ENCODE measurements at places on chromosomes 11 and 22.

GRCh38 chr22:42648368-42649245, 585 bp downstream of the CYB5R3 start:
- no peak for DNase-seq

- DNase-seq: no peak
Measured at GRCh38 chr11:108035690-108036089, 27.0 kb downstream of the CUL5 start.

DNA sequence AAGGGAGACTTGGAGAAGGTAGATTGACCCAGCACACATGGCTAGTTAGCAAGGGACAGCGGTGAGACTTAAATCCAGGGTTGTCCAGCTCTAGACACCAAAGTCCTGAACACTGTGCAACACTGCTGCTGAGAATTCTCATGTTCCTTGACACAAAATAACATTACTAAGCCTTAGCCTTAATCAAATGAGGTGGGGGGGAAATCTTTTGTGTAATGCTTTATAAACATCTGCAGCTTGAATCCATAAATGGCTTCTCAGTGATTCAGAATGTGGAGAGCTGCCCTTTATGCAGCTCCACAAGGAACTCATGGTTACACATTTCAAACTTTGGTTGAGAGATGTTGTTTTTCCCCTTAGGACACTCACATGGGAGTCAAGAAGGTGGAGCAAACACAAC, 80.0 kb downstream of the CD44 start:
- no peak for DNase-seq

DNA sequence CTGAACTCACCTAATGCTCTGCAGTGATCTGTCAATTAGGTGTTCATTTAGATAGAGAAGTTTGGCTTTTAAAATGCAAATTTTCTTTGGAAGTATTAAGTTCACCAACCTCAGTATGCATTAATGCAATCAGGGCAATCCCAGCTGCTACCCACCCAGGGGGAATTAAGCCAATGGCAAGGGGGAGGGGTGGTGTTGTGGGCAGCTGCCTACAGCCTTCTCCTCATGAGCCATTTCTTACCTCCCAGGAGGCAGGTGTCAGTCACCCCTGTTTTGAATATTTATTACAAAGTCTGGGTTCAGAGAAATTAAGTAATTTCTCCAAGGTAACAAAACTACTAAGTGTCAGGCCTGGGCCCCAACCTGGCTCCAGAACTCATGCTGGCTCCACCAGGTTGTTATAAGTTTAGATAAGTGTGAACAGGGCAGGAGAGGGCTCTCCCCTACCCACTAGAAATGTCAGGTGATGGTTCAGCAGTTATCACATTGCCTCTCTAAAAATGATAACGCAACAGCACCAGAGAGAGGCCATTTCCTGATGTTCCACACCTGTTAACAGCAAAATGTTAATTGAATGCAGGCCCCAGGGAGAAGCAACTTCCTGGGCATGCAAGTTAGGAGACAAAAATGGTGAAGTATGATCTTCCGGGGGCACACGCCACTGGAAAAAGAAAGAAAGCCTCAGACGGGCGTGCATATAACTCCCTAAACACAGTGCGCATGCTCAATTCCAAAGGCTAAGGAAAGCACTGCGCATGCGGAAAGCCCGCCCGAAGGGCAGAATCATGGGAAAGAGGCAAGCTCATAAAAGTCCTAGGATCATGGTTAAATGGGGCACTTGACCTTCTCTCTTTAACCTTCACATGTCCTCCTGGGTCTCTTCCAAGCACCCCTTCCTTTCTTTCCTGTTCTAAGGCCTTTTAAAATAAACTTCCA, 35.4 kb upstream of the GNAZ start:
- DNase-seq: no peak

DNA sequence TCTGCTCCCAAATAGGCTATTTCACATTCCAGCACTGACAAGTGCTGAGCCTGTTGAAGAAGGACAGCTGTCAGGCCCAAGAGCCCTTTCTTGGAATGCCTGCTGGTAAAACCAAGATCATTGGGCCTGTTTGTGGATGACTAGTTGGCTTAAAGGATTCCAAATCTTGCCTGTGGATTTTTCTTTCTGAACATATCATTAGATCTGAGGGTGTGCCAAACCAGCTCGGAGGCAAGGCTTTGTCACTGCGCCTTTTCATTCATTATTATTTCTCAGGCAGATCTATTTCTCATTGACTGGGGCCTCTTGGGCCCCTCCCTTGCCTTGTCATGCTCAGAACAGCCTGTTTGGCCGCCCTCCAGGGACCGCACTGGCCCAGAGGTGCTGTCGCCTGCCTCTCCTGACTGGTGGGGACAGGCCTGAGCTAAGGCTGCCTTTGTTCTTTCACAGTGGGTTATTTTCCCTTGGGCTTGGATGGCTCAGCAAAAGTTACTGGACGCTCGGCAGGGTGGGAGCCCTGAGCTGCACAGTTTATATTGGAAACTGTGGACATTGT, 222.7 kb upstream of the SESN3 start:
- no peak for DNase-seq

- no peak for DNase-seq
Measured at GRCh38 chr11:8083871-8084281, 2.9 kb downstream of the TUB start.

- no peak for DNase-seq
Measured at GRCh38 chr11:35967042-35967441, 23.2 kb downstream of the LDLRAD3 start.

DNA sequence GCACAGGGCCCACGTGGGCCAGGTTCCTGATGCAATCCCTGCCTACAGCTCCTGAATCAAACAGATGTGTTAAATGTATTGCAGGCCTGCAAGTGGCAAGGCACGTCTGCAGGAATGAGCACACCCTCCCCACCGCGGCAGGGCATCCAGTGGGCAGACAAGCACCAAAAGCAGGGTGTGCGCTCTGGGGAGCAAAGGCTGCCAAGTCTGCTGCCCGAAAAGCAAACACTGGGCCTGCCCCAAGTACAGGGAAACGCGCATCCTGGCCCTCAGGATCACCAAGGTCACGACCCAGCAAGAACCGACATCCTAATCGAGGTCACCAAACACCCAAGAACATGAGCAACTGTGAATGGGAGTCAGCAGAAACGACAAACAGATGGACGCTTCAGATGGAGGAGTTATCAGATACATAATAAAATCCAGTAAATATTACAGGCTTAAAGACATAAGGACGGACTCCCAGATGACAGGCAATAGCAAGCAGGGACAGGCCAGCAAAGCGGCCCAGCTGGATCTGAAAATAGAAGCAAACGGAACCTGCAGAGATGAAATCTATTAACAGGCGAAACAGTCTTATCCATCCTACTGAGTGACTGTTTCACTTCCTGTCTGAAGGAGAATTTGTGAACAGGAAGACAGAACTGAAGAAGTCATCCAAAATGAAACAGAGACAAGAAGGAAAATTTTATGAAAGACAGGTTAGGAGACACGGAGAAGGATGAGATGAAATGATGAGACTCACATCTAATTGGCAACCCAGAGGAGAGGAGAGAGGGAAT, 26.7 kb downstream of the CARS1 start:
- DNase-seq: no peak

DNA sequence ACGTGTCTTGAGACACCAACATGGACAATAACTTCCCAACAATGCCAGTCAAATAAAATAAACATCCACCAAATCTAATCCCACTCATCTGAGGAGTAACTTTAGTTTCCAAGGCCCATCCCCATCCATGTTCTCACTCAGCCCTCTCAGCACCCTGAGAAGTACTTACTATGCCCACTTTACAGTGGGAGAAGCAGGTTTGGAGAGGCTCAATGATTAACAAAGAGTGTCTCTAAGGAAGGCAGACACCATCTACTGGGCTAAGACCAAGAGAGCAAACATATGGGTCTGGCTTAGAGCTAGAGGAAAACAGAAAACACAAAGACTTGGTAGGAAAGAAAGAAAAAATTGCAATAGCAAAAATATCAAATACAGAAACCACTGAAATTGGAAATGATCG, 11.3 kb downstream of the POLDIP3 start:
- DNase-seq: no peak

DNA sequence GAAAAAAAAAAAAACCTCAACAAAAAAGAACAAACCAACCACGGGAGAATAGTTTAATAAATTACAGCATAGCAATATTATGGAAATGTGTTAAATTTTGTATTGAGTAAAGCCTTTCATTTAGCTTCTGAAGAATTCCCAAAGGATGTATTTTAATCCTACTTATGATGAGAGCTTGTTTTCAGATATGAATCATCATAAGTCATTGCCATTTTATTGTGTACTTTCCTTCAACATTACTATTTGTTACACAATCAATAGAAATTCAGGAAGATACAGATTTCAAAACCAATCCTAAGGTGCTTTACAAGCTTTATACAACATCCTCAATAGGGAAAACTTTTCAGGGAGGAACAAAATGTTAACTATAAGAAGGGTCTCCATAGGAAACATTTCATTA, 200.6 kb upstream of the CTSC start:
- no peak for DNase-seq

- no peak for DNase-seq
Measured at GRCh38 chr11:126414615-126415014, 59.1 kb downstream of the ST3GAL4 start.

DNA sequence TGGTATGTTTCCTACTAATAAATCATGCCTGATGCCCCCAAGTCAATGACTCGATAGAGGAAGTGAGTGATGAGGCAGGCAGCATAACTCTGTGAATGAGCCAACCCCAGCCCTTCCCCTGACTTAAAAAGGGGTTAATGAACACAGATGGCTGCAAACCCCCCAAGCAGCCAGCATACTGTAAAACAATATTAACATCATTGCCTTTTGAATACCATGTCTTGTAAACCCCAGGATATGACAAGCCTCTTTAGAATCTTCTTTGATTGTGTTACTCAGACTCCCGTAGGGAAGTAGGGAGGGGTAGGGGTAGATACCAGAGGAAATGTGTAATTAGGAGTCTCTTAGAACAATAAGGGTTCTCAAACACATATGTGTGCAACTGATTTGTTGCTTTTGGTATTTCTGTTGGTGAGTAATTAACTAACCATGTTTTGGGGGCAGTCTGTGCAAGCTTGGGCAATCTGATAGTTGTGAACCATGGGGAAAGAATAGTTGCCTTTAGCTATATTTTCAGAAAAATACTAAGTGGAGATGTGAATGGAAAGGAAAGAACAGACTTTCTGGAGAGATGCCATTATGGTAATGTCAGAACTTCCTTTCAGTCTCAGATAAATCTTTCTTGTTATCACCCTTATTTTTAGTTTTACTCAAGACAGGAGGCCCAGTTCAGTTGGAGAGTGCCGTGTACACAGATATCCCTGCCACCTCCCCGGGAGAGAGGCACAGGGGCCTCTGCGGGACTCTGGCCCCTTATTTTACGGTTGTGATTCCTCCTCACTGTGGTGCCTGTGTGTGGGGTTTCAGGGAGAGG, 701.8 kb downstream of the NTM start:
- no peak for DNase-seq

- no peak for DNase-seq
Measured at GRCh38 chr11:118002010-118002540, 15.9 kb downstream of the IL10RA start.

DNA sequence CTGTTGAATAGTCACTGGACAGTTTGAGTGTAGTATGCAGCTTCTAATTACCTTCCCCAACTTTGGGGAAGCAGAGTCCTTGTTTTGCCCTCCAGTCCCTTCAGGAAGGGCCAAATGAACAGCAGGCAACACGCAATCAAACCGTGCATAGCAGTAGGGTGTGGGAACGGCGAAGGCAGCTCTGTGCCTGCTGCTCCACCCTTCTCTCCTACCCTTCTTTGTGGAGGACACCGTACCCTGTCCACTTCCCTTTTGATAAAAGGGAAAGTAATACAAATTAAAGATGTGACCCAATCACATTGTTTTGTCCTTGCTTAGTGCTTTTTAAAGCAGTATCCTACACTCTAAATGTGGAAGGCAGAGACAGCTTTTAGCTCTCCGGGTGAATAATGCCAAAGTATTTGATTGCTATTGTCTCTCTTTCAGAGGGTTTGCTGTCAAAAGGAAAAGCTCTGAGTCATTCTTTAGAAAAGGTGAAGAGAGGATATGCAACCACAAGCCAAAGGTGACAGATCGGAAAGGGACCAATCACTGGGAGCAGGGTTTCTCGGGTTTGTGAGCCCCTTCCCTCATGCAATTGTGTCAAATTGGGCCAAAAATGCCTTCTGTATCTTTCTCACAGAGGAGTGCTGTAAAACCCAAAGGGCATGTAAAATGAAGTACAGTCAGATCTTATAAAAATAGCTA, 407.3 kb upstream of the CCDC90B start:
- no peak for DNase-seq

GRCh38 chr11:95736809-95737208, 52.8 kb downstream of the FAM76B start:
- DNase-seq: no peak

DNA sequence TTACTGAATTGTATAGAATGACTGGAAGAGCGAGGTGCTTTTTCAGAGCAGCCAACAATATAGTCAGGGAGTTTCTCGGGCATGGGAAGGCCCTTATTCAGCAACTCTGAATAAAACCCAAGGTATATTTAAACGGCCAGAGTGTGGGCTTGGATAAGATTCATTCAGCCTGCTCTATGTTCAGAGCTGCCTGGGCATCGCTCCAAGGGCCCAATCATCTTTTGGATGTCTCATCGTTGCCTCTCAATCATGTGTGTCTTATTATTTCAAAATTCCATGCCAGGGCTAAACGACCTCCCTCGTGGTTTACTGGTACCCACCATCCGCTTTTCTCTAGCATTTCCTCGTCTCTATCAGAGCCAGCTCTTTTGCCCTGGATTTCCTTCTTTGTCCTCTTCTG, 19.5 kb upstream of the NTM start:
- DNase-seq: no peak

DNA sequence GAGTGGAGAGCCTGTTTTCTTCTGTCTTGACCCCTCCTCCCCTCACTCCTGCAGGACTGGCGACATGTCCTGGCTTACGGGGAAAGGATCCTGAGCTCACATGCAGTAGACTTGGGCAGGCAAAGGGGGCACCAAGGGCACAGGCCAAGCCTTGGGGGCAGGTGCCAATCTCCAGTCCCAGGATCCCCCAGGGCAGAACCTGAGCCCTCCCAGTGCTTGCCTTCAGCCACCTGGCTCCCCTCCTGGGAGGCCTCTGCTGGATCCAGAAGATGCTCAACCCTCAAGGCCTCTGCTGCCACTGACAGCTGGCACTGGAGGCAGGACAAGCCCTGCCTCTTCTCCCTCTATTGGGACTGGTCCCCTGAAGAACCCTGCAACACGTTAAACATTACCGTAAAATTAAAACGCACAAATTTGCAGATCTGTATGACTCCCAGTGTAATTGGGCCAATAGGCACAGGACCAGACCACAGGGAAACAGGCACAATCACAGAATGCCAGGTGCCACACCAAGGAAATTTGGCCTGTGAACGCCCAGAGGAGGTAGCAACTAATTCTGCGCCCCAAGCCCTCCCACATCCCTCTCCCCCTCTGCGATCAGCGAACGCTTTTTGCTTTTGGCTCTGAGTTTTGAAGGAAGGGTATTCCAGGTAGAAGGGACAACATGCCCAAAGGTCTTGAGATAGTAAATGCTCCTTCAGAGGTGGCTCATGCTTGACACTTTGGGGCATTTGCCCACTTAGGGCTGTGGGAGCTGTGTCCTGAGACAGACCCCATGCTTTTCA, 967 bp upstream of the LZTR1 start:
- no peak for DNase-seq

DNA sequence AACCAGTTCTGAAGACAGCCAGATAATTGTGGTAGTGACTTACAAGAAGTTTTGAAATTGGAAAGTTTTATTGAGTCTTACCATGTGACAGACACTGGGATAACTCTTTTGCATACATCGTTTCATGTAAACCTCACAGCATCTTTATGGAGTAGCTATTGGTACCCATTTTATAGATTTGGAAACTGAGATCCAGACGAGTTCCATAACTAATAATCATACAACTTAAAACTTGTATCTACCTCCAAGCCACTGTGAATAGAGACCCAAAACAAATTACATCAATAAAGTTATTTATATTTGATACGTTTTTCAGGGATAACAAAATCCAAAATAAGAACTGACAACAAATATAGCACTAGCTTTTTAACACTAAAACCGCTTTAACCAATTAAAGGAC, 35.7 kb upstream of the LDHA start:
- DNase-seq: no peak
